ENCODE measurements at places on chromosomes 5 and 9.

- DNase-seq = no peak
Observed at GRCh38 chr5:14257995-14258403, 114.9 kb downstream of the TRIO start.

GRCh38 chr5:164224772-164225171 lies 719.4 kb downstream of the MAT2B start:
- no peak for DNase-seq

- no peak for DNase-seq
Observed at GRCh38 chr9:82325907-82326306, 337.3 kb downstream of the SPATA31D1 start.

- DNase-seq = no peak
Observed at GRCh38 chr9:97873882-97874281, 20.9 kb downstream of the FOXE1 start.

- DNase-seq = no peak
Observed at GRCh38 chr9:78031444-78031892, at the start of gene GNAQ. Gene GNAQ (minus strand): TSS chr9:78031811. CDS start chr9:78031235, 576 bp downstream.

GRCh38 chr5:154097031-154097430 lies 58.3 kb downstream of the MFAP3 start:
- no peak for DNase-seq

- DNase-seq = no peak
Observed at GRCh38 chr9:137409515-137409914, 13.4 kb downstream of the EXD3 start.

DNA sequence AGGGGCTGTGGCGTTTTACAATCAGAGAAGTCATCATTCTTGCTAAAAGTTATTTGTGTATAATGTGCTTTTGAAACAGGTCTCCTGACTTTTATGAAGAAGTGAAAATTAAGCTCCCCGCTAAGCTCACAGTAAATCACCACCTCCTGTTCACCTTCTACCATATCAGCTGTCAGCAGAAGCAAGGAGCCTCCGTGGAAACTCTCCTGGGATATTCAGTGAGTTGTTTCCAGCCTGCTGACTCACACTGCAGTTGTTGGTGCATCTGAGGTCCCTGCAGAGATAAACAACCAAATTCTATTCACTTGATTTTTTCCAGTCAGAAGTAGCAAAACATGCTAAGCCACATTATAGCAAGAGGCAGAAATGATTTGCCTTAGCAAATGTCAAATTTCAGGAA lies 156.7 kb downstream of the DOCK8 start:
- DNase-seq = no peak

DNA sequence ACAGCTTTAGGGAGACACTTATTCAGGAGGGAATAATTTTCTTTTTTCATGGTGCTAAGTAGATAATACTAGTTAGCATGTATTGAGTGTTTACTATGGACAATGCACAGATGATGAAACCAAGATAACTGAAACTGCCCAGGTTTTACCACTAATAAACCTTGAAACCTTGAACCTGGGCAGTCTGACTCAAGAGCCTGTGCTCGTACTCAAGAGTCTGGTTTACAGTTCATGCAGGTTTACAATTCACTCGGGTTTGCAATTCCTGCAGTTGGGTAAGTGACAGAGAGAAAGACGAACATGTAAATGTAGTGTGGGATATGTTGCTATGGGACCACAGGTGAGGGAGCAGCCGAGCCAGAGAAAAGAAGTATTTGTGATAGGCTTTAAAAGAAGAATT lies 28.2 kb downstream of the NUP214 start:
- no peak for DNase-seq

DNA sequence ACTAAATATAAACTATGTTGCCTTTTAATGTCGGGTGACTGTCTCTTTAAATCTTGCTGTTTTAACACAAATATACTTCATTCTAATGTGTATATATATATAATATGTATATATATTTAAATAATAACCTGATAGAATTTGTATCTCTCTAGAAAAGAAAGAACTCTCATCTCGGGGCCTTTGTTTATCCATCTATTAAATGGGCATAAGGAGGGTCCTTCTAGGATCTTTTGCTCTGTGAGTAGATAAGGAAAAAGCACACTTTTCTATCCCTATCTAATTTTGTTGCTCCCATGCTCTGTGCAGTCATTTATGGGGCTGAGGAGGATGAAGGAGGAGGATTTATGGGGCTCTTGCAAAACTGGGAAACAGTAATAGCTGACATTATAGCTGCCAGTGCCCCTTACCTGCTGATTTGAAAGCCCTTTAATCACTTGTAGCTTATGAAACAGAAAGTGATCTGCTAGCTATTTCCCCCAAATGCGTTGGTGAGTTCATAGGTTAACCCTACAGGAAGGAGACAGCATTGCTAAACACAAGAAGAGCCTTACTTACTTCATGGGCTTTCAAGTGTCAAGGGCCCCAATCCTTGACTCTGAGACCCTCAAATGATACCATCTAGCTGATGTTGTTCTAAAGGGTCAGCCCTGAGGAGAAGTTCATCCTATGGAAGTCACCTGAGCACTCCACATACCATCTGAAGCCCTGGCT lies 5.8 kb upstream of the PPARGC1B start:
- no peak for DNase-seq

GRCh38 chr5:89545076-89545475 lies 662.1 kb upstream of the MEF2C start:
- no peak for DNase-seq

DNA sequence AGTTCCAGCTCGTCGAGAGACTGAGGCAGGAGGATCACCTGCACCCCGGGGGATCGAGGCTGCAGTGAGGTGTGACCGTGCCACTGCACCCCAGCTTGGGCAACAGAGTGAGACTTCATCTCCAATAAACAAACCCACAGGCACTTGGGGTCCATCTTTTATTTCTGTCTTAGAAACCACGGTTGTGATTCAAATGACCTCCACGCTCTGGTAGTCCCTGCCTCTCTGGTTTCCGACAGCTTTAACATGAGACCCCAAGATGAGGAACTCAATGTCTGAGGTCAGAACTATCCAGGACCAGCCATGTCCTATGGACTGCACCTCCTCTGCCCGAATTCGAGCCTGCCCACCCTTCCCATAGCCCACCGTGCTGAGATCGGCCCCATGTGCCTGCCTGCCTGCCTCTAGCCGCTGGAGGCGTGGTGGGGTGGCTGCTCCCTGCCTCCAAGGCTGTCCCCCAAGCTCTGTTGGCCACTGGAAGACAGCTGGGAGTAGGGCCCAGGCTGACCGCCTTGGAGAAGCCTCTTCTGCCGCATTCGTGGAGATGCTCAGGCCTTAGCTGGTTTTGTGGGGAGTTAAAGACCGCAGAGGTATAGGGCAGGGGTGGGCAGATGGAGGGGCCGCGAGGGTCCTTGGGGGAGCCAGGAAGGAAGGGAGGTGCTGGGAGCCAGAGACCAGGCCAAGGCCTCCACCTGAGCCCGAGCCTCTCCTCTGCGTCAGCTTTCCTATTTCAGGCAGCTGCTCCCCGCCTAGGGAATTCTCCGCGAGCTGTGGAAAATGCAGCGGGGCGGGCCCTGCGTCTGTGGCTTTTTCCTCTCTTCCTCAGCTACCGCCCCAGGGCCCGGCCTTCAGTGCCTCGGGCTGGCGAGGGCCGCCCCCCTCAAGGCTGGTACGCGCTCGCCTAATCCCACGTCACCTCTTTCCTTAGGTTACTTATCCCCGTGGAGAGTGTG lies 6.9 kb upstream of the WDR5 start:
- no peak for DNase-seq

- no peak for DNase-seq
Observed at GRCh38 chr5:175837171-175837699, 34.1 kb upstream of the CPLX2 start.

DNA sequence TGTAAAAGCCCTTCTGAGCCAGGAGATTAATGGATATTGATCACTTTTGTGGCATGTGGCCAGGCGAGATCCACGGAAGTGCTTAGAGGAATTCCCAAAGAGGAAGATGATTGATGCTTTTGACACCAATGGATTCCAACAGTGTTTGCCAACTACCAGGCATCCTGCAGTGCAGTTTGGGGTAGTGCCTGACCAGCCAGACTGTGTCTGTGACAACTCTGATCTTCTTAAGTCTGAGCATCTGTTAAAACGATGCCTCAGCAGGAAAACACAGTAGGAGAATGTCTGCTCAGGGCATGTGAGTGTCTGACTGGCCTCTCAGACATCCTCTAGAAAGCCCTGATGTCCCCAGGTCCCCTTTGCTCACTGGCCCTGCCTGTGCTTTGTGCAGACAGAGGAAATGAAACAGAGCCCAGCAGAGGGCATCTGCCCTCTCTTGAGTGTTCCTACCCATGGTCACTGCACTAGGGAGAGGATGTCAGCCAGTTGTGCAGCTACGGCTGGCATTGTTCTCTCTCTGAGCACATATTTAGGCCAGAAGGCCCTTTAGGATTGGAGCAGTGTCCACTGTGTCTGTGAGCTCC lies 57.0 kb downstream of the TRPC7 start:
- DNase-seq = no peak

GRCh38 chr9:27365707-27366376 lies 68.9 kb upstream of the EQTN start:
- no peak for DNase-seq

GRCh38 chr5:173925449-173926071 lies 37.4 kb downstream of the CPEB4 start:
- DNase-seq = no peak

DNA sequence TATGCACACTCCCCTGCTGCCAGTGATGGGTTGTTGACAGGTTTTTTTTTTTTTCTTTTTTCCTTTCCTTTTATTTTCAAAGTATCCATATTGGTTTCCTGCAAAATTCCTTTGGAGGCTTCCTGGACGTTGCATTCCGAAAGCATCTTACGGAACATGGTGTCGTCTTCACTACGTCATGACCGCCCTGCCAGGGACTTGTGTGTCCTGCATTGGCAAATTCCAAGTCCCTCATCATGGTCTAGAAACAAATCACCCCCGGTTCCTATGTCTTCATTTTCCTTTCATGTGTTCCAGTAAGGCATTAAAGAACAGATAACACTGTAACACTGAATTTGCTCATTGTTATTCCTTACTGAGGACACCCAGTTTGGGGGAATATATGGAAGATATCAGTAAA lies 35.0 kb upstream of the ADAMTSL1 start:
- no peak for DNase-seq

DNA sequence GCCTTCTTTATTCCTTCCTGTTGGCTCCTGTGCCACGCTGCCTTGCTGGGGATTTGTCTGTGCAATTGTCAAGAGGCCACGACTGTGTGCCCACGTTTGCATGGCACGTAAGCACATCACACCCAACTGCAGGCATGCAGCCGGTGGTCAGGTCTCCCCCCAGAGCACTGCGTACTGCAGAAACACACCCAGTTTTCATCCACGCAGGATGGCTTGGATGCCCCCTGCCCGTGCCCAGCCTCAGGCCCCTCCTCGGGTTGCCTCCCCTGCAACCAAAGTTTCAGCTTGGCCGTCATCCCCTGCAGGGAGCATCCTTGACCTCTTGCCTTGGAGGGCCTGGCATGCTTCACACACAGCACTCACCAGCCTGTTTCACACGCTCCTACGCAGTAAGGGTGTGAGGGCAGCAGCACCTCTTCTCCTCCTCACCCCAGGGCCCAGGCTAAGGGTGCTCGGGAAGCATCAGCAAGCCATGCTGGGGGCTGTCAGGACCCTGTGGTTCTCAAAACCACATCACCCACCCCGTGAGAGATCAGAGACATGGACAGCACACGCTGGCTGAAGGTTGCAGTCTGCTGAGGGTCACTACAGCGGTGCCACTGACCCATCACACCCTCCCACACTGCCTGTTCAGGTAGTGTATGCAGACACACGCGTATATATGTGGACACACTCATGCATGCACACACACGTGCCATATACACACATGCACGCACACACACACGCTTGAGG lies 3.1 kb downstream of the MRPL36 start:
- DNase-seq = no peak

GRCh38 chr9:137749511-137749910 lies 128.1 kb upstream of the CACNA1B start:
- DNase-seq = no peak

GRCh38 chr9:131942146-131942720 lies 137.4 kb downstream of the MED27 start:
- no peak for DNase-seq

DNA sequence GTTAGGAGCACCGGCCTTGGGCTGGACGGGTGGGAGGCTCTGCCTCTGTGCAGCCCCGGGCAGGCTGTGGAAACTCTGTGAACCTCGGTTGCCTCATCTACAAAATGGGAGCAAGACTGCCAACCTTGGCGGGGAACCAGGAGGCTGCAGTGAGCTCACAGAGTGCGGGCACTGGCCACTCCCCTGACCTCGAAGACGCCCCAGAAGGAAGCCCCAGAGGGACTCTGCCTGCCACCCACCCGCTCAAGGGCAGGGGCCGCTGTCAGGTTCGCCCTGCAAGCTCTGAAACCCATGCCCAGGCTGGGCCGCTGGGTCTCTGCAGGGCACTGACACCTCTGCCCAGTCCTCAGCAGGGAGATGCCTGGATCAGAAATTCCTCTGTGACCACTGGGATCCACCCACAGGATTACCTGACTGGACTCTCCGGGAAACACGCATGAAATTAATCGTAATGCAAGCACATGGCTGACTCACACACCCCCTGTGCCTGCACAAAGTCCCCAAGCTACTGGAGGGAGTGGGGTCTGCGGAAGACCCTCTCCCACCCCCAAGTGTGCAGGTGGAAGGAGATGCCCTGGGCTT lies 7.4 kb downstream of the CCDC187 start:
- DNase-seq = no peak

- no peak for DNase-seq
Observed at GRCh38 chr5:137607771-137608170, 108.6 kb upstream of the SPOCK1 start.

DNA sequence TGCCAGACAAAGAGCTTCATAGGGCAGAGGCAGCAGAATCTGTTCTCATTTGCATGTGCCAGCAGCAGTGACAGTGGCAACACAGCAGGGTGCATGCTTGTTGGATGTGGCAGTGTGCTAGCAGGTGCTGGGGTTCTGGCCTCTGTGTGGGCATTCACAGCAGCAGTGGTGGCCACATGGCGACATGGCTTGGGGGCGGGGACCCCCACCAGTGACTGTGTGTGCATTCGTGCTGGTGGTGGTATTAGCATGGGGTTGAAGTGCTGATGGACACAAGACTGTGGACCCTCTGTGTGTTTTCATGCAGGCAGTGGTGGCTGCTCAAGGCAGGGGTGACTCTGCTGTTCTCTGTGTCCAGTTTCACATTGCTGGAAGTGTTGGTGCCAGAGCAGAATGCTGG lies 183.2 kb upstream of the PDE4D start:
- DNase-seq = no peak

DNA sequence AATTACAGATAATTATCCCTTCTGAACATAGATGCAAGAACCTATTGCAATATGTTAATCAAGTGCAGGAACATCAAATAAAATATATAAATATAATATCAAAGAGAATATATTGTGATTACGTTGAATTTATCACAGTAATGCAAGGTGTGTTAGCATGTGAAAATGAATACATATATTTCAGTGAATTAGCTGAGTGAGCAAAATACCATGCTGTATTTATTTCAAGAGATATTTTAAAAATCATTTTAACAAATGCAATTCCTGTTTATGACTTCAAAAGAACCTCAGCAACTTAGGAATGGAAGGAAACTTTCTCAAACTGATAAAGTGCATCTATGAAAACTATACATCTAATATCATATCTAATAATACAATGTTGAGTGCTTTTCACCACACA lies 856.9 kb upstream of the PTPRD start:
- DNase-seq = no peak

Measured in epithelial cell of prostate (primary cell).